T-cell (primary cell): ENCODE measurements at places on chromosomes 4 and X.

GRCh38 chr4:107192601-107193000 lies 156.5 kb upstream of the DKK2 start:
- no peak for DNase-seq

DNA sequence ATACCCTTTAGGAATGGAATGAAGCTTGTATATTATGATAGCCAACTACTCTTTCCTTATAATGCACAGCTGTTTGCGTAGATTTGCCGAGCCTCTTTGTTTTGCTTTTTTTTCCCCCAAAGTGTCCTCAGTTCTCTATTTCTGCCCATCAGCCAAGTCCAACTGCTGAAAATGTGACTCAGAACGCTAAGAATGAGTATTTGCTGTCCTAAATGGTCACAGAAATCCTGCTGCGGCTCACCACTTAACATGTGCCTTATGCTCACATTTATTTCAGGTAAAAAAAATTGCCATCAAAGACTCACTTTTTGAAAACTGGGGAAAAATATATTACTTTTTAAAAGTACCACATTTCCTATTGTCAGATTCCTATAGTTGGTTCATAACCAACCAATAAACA lies 36.9 kb downstream of the GABRA4 start:
- no peak for DNase-seq

- no peak for DNase-seq
These were observed 11.3 kb downstream of the HMX1 start for GRCh38 chr4:8860096-8860891.

DNA sequence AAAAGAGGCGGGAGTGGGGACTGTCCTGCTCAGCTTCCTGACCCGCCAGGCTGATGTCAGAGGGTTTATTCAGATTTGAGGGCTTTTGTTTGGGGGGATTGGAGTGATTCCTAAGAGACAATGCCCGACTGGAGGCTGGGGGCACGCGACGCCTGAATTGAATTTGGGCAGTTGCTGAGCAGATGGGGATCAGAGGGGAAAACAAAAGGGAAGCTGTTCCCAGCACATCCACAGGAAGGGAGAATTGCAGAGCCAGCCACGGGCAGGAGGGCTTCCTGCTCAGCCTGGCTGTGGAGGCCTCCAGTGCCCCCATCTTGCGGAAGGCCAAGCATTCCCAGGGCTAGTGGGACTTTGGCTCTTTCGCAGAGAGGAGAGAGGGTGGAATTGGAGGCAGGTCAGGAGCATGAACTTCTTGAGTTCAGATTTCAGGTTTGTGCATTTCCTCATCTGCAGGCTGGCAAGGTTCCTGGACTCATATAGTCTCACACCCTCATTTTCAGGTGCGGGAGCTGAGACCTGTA lies 162.8 kb downstream of the NHS start:
- no peak for DNase-seq

- no peak for DNase-seq
These were observed 79.8 kb downstream of the APBB2 start for GRCh38 chr4:41134581-41134980.

DNA sequence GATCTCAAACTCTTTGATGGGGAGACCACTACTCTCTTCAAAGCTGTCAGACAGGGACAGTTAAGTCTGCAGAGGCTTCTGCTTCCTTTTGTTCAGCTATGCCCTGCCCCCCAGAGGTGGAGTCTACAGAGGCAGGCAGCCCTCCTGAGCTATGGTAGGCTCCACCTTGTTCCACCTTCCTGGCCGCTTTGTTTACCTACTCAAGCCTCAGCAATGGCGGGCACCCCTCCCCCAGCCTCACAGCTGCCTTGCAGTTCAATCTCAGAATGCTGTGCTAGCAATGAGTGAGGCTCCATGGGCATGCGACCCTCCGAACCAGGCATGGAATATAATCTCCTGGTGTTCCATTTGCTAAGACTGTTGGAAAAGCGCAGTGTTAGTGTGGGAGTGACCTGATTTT lies 42.1 kb upstream of the UGT2B10 start:
- DNase-seq: no peak

DNA sequence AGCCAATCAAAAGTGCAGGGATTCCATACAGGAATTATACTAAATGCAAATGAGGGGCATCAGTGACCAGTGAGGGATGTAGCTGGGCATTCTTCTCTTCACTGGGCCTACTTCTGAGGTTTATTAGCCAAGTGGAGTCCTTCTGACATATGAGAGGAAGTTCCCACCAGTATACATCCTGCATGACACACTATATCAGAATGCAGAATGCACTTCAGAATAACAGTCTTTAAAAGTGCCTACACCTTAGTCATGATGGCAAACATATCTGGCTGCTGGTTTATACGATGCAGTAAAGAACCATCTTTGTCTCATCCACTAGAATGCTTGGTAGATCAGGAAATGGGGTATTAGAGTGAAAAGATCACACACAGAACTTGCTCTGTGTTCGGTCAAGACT lies 180.3 kb upstream of the PPARGC1A start:
- no peak for DNase-seq

DNA sequence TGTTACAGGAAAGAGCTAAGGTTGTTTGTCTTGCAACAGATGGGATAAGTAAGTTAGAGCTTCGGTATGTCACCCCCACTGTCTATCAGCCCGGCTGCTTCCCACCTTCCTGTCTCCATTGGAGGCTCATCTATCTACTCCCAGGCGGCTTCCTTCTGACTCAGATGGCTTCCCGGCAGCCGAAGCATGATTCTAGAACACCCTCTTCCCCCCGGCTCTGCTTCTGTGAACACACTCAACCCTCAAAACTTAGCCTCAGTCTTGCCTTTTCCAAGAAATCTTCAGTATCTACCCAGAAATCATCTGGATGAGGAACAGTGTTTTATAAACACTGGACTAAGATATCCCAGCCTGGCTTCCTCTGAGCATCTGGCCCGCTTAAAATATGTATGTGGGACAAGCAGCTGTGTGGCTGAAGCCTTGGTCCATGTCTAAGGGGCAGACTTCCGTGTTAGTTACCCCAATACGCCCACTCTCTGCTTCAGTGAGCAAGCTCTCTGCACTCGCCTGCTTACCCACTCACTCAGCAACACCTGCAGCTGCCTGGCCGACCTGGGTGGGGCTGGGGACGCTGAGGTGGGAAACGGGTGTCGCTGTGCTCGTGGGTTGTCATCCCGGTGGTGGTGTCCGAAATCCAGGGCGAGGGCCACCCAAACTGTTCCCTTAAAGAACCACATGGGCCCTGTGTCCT lies 12.0 kb upstream of the SLC2A9 start:
- no peak for DNase-seq

GRCh38 chrX:150157291-150157690 lies 205.8 kb upstream of the MAMLD1 start:
- DNase-seq: no peak

GRCh38 chrX:134144231-134144630 lies 92.8 kb upstream of the CCDC160 start:
- DNase-seq: no peak

- no peak for DNase-seq
These were observed 483.6 kb downstream of the GABRG1 start for GRCh38 chr4:45640281-45640680.

- DNase-seq: no peak
These were observed 310.7 kb downstream of the STK32B start for GRCh38 chr4:5361968-5362367.

DNA sequence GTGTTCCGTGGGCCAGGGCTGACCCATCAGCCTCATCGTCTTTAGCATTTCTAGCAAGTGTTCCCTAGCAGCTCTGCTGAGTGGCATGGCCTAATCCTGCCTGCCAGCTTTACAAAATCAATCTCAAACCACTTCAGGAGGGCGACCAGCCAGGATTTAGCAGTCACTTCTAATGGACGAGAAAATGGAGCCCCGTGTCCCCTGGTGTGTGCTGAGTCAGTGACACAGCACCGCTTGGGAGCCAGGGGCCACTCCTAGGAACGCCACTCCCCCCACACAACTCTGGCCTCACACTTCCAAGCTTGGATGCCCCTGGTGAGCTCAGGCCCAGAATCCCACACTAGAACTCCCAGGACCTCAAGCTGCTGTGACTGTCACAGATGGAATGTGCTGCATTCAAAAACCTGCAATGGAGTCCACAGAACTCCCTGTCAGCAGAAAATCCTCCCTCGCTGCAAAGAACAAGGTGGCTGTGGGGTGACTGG lies 311.2 kb upstream of the GATB start:
- no peak for DNase-seq
